ENCODE measurements at places on chromosomes 2 and 18.

DNA sequence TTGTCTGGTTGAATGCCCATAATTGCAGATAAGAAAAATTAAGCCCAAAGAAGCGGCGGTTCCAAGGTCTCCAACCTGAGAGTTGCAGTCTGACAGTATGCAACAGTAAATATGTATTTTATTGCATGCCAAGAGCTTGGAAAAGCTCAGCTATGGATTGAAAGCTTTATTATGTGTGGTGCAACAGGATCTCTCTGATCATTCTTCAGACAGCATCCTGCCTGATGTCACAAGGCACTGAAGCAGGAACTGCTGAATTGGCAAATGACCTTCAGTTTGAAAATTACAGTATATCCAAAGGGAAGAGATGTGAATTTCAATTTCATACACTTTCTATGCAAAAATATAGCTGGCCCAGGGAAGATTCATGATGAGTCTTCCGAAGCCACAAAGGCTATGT, 42.5 kb downstream of the DOCK10 start:
- no peak for DNase-seq

- DNase-seq = no peak
Measured at GRCh38 chr2:21314322-21314835, 190.6 kb downstream of the TDRD15 start.

DNA sequence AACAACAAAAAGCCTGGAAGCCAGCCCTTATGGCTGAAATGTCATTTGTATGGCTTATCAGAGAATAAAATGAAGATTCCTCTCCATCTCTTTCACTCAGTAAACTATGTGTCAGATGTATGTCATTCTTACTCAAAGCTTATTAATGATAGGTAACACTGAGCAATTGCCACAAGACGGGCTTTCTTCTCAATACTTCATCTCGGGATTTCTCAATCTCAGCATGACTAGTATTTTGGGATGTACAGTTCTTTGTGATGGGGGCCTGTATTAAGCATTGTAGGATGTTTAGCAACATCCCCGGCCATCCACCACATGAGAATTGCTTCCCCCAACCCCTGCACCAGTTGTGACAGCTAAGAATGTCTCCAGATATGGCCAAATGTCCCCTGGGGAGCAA, 80.2 kb downstream of the MREG start:
- DNase-seq = no peak

GRCh38 chr2:3121601-3122000, 256.0 kb downstream of the EIPR1 start:
- no peak for DNase-seq

DNA sequence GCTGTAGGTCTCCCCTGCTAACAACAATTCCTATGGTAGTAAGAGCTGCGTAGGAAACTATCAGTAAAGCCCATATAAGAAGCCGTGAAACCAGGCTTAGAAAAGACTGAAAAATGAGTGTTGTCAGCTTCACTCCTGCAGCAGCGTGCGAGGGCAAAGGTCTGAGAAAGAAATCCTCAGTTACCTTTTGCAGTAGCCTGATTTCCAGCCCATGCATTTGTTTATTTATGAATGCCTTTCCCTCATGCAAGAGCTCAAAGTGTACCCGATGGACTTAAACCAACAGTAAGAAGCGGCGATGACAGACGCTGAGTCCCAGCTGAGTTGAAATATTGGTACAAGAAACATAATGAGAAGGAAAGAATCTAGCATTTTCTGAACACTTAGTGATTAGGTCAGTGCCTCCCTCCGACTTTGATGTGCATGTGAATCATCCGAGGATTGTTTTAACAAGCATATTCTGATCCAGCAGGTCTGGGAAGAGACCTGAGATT, 15.0 kb upstream of the POLI start:
- DNase-seq = no peak

- DNase-seq = no peak
Measured at GRCh38 chr18:42707080-42707479, 408.4 kb downstream of the RIT2 start.

- no peak for DNase-seq
Measured at GRCh38 chr2:104425850-104426595, 427.9 kb upstream of the POU3F3 start.

DNA sequence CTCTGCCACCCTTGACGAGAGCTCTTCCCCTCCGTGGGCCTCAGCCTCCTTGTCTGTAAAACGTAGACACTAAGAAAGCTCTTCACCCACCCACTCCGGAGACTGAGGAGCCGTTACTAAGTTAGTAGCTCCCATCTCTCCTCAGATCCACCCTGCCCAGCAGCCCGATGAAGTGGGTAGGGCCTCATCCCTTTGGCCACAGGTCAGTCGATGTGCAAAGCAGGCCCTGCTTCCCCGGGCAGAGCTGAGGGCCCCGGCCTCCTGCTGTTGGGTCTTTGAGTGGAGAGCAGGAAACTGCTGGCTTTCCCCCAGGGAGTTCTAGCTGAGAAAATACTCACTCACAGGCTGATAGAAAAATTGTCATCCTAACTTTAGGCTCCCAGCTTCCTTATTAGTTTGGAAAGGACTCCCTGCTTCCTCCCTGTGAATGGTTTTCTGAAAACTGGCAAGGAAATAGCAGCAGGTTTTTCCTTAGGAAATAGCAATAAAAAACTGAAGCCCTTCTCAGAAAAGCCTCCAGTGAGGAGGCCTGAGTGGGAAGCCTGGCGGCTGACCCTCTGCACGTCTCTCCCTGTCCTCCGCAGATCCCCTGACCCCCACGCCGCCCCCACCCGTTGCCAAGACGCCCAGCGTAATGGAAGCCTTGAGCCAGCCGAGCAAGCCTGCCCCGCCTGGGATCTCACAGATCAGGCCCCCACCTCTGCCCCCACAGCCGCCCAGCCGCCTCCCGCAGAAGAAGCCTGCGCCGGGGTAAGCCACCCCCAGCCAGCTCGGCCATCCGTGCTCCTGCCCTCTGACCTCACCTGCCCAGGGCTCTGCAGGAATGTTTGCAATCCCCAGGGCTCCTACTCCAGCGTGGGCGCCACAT, 30.2 kb downstream of the ITGB1BP1 start:
- no peak for DNase-seq

DNA sequence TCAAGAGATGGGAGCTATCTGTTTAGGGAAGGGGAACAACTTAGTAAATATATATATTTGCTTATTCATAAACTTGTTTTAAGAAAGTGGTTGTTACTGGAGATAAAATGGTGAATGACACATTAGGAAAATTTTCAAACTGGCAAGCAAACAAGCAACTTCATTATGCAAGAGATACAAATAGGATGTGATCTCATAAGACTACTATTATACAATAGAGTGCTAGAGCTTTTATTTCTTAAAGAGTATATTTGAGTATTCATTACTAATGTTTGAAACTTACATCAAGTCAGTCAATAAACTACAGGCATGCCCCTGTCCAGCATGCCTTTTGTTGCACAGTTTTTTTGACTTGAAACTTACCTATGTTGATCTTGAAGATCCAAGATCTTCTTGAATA, 355.2 kb upstream of the KCNJ3 start:
- DNase-seq = no peak

GRCh38 chr2:229363185-229363814, 92.2 kb upstream of the PID1 start:
- DNase-seq = no peak

- DNase-seq = no peak
Measured at GRCh38 chr2:222318712-222319585, 20.2 kb upstream of the PAX3 start.
